ENCODE measurements at places on chromosomes 16 and 17.

DNA sequence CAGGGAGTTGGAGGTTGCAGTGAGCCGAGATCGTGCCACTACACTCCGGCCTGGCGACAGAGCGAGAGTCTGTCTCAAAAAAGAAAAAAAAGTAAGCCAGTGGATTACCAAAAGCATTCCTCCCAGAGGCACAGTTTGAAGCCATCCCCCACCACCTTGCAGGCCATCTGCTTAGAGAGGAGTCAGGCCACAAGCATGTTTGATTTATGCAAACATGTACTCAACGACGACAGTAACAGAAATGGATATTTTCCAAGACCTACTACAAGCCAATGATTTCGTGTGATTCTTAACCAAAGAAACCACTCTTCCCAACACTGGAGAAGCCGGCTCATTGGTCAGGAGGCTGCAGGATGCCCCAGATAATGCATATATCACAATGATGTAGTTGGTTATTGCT lies 34.8 kb downstream of the MYH13 start:
- DNase-seq = no peak

DNA sequence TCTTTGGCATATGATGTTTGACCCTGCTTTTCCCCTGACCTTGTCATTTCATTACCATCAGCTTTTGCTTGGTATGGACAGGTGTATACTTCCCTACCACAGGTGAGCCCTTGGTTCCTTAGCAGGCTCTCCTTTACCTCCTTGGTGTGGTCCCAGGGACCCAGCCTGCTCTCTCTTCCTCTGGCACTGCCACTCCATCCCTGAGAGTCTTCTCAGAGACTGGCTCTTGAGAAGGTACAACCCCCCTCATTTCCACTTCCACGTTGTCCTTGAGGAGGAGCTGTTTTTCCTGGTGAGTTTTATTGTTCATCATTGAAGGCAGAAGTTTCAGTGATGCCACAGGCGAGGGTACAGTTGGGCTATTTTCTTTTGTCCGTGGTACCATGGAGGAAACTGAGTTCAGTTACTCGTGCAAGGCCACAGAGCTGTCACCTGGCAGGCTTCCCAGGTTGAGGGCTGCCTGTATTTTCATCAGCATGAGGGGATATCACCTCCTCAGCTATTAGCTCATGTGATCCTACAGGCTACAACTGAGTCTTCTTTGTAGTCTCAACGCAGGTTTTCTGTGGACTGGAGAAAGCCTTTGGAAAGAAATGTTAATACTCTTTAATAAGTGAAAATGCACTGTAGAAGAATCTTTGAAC lies 52.3 kb downstream of the MSI2 start:
- DNase-seq = no peak

- DNase-seq = no peak
Measured at GRCh38 chr17:6240001-6240400, 169.8 kb downstream of the WSCD1 start.

DNA sequence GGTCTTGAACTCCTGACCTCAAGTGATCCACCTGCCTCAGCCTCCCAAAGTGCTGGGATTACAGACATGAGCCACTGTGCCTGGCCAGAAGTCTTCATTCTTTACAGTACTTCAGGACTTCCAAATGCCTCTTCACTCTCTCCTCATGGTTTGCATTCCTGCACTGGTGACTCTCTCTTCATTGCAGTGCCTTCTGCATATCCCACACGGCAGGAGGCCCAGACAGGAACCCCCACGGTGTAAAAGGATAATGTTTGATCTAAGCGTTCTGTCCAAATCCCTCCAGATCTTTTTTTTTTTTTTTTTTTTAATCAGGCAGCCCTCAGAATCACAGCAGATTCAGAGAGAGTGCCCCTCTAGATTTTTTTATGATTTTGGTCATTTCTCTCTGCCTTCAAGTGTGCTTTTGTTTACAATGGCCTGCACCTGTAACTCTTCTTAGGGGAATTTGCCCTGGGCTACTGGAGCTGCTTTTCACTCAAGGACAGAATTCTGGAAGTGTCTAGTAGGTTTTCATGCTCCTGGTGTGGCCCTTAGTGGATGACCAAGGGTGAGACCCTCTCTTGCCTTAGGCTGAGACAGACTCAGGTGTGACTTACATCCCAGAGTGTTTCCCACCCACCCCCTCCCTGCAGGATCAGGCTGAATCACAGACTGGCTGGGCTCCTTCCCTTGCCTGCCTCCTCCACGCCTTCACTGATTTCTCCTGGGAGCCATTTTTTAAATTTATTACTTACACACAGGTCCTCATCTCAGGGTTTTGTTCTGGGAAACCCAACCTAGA lies 19.8 kb upstream of the NF1 start:
- DNase-seq = peak; percentile 60

DNA sequence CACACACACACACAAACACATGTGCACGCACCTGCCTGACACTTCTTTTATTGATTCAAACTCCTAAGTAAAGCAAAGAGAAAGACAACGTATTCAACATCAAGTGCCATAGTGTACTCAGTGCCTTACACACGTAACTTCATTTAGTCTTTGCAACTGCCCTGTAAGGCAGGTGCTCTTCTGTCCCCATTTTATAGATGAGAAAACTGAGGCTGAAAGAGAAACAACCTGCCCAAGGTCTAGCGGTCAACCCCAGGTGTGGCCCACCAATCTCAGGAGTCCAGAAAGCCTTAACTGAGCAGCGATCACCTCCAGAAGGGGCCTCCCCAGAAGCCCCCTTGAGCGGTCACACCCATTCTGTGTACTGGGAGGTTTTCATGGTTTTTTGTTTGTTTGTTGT lies 10.3 kb upstream of the GSG1L start:
- DNase-seq = no peak

GRCh38 chr17:4710693-4711634 lies 532 bp downstream of the ARRB2 start:
- no peak for DNase-seq

GRCh38 chr16:86211800-86212199 lies 298.5 kb upstream of the FOXF1 start:
- DNase-seq = no peak

GRCh38 chr16:75541236-75541635 lies 5.3 kb upstream of the CHST5 start:
- no peak for DNase-seq

- no peak for DNase-seq
Measured at GRCh38 chr17:77893144-77894044, 65.1 kb upstream of the TNRC6C start.

DNA sequence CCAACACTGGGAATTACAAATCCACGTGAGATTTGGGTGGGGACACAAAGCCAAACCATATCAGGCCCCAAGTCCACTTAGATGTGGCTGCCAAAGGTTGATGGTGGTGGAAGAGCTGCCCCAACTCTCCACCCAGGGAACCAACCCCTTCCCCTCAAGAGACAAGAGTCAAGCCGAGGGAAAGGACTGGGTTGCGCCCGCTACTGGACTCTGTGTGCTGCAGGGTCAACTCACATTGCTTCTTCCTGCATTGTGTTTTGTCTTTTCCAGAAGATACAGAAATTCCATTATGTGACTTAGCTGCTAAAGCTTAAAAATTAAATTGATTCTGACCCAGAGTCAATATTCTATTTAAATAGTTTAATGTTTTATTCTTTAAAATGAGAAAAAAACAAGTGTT lies 58.5 kb downstream of the ADAMTS18 start:
- DNase-seq = peak; percentile 43

DNA sequence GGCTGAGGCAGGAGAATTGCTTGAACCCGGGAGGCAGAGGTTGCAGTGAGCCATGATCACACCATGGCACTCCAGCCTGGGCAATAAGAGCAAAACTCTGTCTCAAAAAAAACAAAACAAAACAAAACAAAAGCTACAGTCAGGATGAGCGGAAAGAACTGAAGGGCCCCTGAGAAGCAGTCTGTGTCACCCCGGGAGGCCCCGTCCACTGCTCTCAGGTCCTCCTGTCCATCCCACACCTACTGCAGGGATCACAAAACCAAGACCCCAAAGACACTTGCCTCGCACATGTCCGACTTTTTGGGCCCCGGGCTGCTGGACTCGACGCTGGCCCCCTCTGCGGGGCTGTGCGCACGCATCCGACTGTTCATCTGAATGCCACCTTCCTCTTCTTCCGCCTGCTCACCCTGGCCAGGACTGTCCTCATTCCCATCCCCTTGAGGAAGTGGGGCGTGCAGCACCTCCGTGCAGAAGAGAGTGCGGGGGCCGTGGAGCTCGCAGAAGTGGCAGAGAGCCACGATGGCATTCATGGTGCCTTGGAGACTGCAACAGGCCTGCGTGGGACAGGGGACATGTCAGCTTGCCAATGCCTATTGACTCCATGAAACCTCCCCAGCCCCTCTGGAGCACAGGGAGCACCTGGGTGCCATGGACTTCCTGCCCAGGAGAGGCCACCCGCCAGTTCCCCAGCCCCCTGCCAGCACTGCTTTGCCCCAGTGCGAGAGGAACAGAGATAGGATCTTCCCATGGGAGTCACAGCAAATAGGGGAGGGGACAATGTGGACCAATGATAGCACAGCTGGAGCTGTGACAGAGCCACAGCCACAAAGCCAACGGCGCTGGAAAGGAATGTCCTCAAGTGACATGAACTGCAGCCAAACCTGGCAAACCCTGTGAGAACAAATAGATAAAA lies 9.1 kb downstream of the FLCN start:
- peak; percentile 41 for DNase-seq

DNA sequence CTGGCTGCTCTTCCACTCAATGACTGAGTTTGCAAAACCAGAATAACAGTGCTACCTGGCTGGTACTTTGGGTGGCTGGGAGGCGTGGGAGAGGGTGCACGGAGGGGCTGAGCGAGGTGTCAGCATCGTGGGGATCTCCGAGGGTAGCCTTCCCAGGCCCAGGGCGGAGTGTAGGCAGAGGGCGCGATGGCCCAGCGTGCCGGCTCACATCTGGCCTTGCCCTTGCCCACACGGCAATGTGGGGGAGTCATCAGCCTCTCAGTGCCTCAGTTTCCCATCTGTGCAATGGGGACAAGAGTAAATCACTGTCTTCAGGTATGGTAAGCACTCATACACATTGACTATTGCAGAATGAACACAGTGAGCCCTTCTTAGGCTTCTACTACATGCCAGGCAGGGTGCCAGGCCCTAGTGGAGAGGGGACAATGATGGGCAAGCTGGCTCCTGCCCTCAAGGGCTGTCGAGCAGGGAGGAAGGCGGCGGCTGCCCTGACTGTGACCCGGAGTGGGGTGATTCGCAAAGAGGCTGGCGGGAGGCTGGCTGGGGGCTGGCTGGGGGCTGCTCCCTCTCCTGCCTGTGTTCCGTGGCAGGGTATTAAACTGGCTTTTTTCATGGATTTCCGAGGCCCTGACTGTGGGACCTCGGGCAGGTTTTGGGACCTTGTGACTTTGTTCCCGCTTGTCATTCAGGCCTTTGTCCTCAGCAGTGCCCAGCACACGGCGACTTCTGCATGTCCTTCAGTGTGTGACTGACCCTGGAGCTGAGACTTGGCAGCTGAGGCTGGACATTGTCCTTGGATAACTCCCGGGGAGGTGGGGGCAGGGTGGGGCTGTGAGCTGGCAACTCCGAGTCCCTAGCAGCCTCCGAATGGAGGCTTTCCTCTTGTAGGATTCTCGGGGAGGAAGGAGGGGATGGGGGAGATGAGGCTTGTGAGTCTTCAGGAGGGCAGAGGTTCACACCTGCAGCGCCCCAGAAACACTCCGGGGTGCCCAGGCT lies 243.1 kb downstream of the SEC14L1 start:
- no peak for DNase-seq

DNA sequence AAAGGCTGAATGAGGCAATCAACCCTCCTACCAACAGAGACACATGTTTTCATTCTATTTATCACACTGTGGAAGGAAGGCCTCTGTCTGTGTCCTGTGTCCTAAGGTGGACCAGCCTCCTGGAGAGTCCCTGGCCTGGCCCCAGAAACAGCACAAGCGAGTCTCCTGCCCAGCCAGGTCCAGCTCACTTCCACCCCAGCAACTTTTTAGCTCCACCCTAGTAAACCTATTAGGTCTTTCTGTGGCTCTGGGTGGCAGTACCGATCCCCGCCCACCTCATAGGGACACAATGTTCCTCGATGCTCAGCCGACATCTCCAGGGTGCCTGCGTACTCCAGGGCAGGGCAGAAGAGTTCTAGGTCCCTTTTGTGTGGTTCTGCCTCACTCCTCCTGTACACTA lies 10.7 kb downstream of the DRC3 start:
- no peak for DNase-seq

- no peak for DNase-seq
Measured at GRCh38 chr16:62283-62967, 8.8 kb downstream of the SNRNP25 start.

GRCh38 chr17:8909586-8910270 lies 42.3 kb upstream of the PIK3R6 start:
- no peak for DNase-seq

DNA sequence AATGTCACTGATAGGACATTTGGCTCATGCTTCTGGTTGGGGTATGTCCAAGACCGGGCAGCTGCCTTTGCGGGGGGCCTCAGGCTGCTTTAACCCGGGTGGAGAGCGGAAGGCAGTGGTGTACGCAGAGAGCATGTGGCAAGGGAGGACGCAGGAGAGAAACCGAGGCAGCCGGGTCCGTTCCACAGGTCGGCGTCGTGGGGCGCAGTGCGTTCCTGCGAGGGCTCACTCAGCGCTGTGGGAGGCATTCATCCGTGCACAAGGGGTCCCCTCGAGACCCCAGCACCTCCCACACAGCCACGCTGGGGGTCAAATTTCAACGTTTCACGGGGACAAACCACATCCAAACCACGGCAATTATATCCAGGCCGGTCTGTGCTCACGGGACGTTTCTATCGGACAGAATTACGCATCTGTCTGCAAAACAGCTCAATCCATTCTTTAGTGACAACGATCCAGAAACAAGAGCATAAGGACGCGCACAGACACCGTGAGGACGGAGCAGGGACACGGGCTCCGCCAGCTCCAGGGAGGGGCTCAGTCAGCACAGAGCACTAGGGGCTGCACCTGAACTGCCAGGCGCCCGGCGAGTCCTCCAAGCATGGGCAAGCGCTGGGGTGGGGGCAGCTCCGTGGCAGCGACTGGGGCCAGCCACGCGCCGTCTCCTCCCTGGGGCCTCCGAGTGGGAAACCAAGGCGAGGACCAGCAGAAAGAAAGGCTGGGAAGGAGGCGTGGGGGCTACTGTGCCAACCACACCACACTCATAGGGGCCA lies 108.4 kb upstream of the METRNL start:
- no peak for DNase-seq

- DNase-seq = peak; percentile 96
Measured at GRCh38 chr17:76384222-76384986, at the start of gene SPHK1. TSS of gene SPHK1 (plus strand) at chr17:76384609. CDS start at chr17:76385645, 1,036 bp downstream.

DNA sequence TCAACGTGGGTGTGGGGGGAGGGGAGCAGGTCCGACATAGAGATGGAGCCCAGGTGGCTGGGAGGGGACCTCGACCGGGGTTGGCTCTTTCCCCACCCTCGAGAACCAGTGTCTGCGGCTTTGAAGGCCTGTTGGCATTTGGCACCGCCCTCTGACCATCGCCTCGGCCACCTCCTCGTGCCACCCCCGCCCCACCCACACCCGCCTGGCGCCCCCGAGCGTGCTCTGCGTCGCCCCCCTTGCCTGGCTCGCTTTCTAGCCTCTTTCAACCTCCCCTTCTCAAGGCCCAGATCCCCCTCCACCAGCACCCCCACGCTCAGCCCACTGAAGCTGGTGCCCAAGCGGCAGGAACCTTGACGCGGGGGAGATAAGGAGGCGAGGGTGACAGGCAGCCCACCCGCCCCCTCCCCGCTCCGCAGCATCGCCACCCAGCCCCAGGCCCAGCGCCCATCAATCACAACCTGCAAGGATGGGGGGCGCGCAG lies 619 bp downstream of the CACNB1 start:
- peak; percentile 84 for DNase-seq

GRCh38 chr17:33241390-33241789 lies 51.7 kb downstream of the ASIC2 start:
- DNase-seq = no peak

All from H7 (cell line).